ENCODE measurements at places on chromosomes 7 and 10.

- DNase-seq, result no peak
Measured at GRCh38 chr10:71346731-71347130, 27.7 kb downstream of the SLC29A3 start.

- DNase-seq, result no peak
Measured at GRCh38 chr7:43449577-43449976, 133.3 kb upstream of the STK17A start.

GRCh38 chr7:128253701-128254100 lies 12.6 kb downstream of the LEP start:
- no peak for DNase-seq

DNA sequence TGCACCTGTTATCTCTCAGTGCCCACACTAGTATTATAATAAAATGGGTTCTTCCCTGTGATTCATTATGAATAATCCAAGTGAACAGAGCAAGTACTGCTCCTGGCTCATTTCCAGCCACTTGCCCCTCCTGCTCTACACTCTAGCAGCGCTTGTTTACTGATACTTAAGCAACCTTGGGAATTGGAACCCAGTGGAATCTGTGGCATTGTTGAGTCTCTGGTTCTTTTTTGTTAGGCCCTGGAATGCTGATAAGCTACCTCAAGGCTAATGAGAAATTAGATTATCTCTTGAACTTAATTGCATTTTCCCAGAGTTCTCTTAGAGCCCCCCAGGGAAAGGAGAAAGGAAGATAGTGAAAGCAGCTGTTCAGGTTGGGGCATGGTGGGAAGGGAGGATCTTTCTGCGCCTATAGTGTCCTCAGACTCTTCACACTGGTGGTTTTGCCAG lies 34.0 kb downstream of the PRKAR2B start:
- peak; percentile 0 for DNase-seq

Data from NCI-H1436 (cell line).